Activated CD8-positive, alpha-beta memory T cell treated with anti-CD3 and anti-CD28 coated beads for 1 hour (primary cell): ENCODE measurements at places on chromosomes 3 and 15.

- DNase-seq: no peak
Observed at GRCh38 chr3:9942934-9943690, 9.1 kb downstream of the PRRT3 start.

- no peak for DNase-seq
Observed at GRCh38 chr3:52057812-52058495, 1.6 kb upstream of the DUSP7 start.

- no peak for DNase-seq
Observed at GRCh38 chr15:93027413-93027812, 61.6 kb downstream of the RGMA start.

DNA sequence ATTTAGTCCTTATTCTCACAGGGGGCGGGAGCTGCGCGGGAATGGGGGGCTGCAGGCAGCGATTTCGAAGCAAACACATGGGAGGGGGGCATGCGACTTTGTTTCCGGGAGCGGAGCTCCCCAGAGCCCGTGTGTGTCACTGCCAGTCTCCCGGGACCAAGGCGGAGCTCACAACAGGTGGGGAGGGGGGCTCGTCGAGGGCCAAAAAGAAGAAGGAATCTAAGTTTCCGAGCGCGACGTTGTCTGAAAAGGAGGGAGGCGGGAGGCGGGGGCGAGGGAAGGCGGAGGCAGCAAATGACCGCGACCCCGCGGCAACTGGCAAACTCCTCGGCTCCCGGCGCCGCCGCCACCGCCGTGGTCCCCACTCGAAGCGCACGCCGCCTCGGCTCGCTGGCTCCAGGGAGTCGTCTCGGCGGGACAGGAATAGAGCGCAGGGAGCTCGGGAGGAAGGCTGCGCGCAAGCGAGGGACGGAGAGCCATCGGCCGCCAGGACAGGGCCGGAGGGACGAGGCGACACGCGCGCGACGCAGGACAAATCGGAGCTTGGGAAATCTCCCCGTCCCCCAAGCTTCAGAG, 1.4 kb downstream of the FOXP1 start:
- DNase-seq: peak; percentile 12

DNA sequence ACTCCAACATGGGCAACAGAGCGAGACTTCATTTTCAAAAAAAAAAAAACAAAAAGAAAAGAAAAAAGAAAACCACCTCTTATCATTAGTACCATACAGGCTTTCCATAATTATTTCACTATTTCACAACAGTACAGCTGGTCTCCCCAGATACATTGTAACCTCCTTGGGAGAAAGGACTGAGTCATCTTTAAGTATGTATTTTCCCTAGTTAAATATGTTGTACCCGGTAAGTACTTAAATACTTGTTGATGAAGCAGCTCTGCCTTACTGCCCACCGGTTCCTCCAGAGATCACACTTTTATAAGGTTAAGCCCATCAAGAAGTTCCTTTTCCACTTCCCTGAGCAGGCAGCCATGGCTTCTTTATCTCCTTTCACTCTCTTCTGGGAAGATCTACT, 789.5 kb upstream of the CFAP20DC start:
- no peak for DNase-seq

DNA sequence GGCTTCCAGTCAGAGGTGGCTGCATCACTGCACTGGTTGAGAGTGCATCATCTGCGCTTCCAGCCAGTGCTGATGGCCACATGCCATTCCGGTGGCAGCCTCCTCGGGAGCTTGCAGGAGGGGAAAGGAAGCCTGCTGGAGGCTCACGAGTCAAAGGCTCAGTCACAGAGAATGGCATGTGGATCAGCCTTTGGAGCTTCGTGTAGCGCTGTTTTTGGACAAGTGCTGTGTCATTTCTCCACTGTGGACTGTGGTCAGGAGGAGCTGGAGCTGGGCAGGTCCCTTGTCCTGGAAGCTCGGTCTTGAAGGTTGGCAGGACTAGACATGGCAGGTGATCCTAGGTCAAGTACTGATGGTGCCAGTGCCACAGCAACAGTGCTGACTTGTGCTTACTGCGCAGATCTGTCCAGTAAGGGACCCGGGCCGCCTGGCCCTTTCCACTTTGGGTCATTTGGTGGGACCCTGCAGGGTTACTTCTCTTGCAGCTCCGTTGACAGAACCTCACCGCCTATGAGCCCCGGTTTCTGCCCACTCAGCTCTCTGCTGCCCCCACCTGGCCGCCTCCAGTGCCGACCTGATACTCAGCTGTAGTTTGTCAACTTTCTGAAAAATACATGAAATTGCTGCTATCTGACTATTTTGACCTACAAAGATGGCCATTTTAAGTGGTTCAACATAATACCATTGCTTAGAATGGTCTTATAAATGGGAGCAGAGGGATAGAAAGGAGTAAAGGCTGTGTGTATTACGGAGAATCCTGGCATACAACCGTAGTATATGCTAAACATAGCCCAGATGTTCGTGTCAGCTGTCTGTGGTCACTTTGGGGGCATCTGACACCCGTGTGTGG, 27.6 kb upstream of the TRPM1 start:
- peak; percentile 71 for DNase-seq

- no peak for DNase-seq
Observed at GRCh38 chr3:111723293-111724215, 128.4 kb upstream of the ZBED2 start.

DNA sequence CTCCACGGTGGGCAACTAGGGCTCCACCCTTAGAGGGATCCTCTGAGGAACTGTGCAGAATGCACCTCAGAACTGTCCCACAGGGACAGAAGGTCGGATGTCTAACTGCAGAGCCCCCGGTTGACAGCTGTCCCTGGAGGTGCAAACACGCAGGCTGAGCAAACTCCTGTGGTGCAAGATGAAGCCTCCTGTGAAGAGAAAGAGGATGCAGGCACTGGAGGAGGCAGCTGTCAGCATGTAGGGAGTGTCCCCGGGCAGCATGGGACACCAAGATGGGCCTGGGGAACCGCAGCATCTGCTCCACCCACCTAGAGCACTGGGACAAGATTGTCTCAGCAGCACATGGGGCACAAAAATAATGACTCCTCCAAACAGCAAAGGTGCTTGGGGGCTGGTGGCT, 258.9 kb downstream of the ABHD5 start:
- no peak for DNase-seq

GRCh38 chr3:133474817-133475216, 75.0 kb downstream of the BFSP2 start:
- DNase-seq: no peak

- DNase-seq: no peak
Observed at GRCh38 chr3:99774467-99774866, 43.2 kb upstream of the CMSS1 start.

GRCh38 chr3:56219894-56220805, 248.1 kb downstream of the ERC2 start:
- no peak for DNase-seq

- no peak for DNase-seq
Observed at GRCh38 chr15:31367021-31367729, 40.5 kb downstream of the KLF13 start.

GRCh38 chr3:59774634-59775033, 724.8 kb upstream of the CFAP20DC start:
- no peak for DNase-seq
